Natural killer cell (primary cell): ENCODE measurements at places on chromosomes 6 and 20. TPM values are rescaled to one million over a fixed set of nuclear protein-coding genes. Genes with fewer than 3 reads are reported as not detected.

Gene EPB41L1
- not detected for total RNA-seq

Gene FILIP1
- total RNA-seq: not detected

Gene ETV7
- total RNA-seq: 0.96 TPM

Gene FAM83D
- 2.1 TPM for total RNA-seq

Gene MYLK2
- total RNA-seq: not detected

Gene NRSN1
- total RNA-seq: not detected

Gene CAPN11
- not detected for total RNA-seq

Gene EYS
- 0.55 TPM for total RNA-seq

Gene GINS1
- 1.3 TPM for total RNA-seq

Gene GTF3C6
- total RNA-seq: 36.0 TPM

Gene GPR6
- not detected for total RNA-seq

Gene TTBK1
- total RNA-seq: not detected

GRCh38 chr6:56820060-56820459 lies 134.8 kb upstream of the BEND6 start:
- no peak for DNase-seq
- no peaks in the 10 kb centered on the region for H3K4me1 ChIP-seq
- H3K36me3 ChIP-seq: no peaks in the 10 kb centered on the region
- H3K4me3 ChIP-seq: no peak overlapping the region

DNA sequence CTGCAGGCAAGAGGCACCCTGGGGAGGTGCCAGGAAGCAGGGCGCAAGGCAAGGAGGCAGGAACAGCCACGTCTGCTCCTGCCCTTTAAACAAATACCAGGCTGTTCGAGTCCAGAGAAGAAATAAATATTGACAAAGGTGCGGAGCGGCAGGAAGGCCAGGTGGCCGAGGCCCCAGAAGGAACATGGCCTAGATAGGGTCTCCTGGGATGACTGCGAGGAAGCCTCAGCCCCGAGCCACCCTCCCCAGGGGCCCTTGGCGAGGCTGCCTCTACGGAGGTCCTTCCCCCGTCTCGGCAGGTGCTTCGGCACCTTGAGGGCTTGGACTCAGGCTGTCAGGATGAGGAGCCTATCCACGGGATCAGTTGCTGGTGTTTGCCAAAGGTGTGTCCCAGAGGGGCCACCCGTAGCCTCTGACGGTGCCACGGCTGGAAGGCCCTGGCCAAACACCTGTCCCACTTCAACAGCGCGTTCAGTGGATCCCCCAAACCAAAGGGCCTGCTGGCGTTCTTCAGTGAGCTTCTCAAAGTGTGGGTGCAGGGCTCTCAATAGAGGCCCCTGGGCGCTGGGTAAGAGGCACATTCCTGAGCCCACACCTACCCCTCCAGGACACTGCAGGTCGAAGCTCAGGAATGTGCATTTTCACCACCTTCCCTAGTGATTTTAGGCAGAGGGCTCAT lies 39.8 kb downstream of the SNX5 start:
- no peaks in the 10 kb centered on the region for H3K27me3 ChIP-seq
- H3K36me3 ChIP-seq: no peaks in the 10 kb centered on the region
- no peaks in the 10 kb centered on the region for H3K4me1 ChIP-seq

DNA sequence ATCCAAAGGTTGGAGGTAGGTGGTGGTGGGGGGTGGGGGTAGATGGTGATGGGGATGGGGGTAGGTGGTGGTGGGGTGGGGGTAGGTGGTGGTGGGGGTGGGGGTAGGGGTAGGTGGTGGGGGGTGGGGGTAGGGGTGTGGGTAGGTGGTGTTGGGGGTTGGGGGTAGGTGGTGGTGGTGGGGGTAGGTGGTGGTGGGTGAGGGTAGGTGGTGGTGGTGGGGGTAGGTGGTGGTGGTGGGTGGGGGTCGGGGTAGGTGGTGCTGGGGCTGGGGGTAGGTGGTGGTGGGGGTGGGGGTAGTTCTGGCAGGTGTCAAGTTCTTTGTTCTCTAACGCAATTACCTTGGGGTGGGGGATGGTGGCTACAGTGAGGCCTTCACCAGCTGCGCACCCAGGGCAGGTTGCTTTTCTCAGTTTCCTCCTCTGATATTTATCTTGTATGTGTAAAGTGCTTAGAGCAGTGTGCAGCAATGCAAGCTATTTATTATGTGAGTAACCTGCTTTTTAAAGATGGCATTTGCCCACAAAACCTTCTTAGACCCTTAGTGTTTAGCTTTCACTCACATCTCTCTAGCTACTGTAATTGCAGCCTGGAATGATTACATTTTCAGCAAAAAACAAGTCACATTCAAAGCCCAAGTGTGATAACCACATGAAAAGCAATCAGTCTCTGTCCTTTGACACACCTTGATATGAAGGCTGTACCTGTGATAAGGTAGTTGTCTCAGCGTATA lies 8.2 kb upstream of the CCDC167 start:
- H3K27me3 ChIP-seq: no peaks in the 10 kb centered on the region
- peak overlapping the region; percentile 3 for H3K27ac ChIP-seq
- H3K4me3 ChIP-seq: no peak overlapping the region
- DNase-seq: peak; percentile 73
- no peaks in the 10 kb centered on the region for H3K36me3 ChIP-seq

DNA sequence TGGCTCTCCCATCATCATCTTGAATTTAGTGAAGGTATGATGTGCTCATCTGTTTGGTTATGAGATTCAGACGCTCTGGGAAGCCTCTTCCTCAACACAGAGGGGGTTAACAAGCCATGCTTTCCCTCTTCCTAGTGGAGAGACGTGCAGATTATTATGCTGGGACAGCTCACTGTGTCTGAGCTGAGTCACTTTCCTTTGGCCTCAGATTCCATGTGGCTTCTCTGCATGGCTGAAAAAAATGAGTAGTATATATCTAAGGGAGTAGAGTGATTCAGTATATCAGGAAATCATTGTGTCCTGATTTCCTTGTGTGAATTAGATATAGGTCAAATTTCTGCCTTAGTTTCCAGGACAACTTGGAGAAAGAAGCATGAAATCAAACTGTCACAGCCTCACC lies 52.6 kb downstream of the FIG4 start:
- no peak for DNase-seq
- H3K4me3 ChIP-seq: no peak overlapping the region
- no peak overlapping the region for H3K27ac ChIP-seq
- peaks cover 18% of the 10 kb centered on the region for H3K36me3 ChIP-seq
- no peaks in the 10 kb centered on the region for H3K27me3 ChIP-seq
- no peaks in the 10 kb centered on the region for H3K4me1 ChIP-seq

GRCh38 chr20:21323640-21324039 lies 20.5 kb downstream of the XRN2 start:
- no peak overlapping the region for H3K27ac ChIP-seq
- H3K4me3 ChIP-seq: no peak overlapping the region
- DNase-seq: no peak
- H3K4me1 ChIP-seq: peaks cover 9% of the 10 kb centered on the region
- H3K36me3 ChIP-seq: peaks cover 6% of the 10 kb centered on the region

DNA sequence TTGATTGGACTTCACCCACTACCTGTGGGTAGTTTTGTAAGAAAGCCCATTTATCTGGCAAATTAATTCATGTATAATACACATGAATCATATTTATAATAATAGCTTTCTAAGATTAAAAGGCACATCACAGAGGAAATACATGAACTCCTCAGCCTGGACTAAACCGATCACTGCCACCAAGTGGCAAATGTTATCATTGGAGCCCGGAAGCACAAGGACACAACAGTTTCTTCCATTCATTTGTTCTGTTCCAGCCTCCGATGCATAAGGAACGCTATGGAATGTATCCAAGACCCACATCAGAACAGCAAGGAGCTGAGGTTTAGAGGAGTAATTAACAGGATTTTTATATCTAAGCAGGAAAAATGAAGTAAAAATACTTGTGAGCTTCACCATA lies 13.9 kb upstream of the IPCEF1 start:
- DNase-seq: no peak
- H3K4me3 ChIP-seq: no peak overlapping the region
- H3K4me1 ChIP-seq: no peaks in the 10 kb centered on the region
- no peaks in the 10 kb centered on the region for H3K27me3 ChIP-seq

DNA sequence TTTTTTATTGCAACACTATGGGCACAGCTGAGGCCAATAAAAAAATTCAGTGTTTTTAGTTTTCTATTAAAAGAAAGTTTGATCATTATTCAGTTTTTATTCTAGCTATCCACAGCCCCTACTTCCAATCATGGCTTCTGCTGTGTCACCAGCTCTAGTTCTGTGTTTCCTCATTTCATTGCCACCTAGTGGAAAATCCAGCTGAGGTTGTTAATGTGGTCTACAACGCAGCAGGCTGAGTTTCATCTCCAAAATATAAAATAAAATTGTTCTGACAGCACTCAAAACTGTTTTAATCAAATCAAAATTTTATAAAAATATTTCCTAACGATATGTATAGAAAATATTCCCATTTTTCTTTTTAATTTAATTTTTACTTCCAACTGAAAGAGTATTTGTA lies 13.6 kb downstream of the COL9A1 start:
- no peak for DNase-seq
- no peaks in the 10 kb centered on the region for H3K4me1 ChIP-seq
- H3K27me3 ChIP-seq: peaks cover 3% of the 10 kb centered on the region

- no peak overlapping the region for H3K4me3 ChIP-seq
- no peaks in the 10 kb centered on the region for H3K27me3 ChIP-seq
- H3K36me3 ChIP-seq: no peaks in the 10 kb centered on the region
- H3K27ac ChIP-seq: no peak overlapping the region
- H3K4me1 ChIP-seq: no peaks in the 10 kb centered on the region
- no peak for DNase-seq
These were observed 91.7 kb downstream of the COL12A1 start for GRCh38 chr6:75114195-75114594.

- peaks cover 14% of the 10 kb centered on the region for H3K36me3 ChIP-seq
- peak overlapping the region; percentile 67 for H3K27ac ChIP-seq
- H3K4me3 ChIP-seq: no peak overlapping the region
- peaks cover 37% of the 10 kb centered on the region for H3K4me1 ChIP-seq
- no peaks in the 10 kb centered on the region for H3K27me3 ChIP-seq
- no peak for DNase-seq
These were observed 778 bp upstream of the ATF6B start for GRCh38 chr6:32128751-32129296.

DNA sequence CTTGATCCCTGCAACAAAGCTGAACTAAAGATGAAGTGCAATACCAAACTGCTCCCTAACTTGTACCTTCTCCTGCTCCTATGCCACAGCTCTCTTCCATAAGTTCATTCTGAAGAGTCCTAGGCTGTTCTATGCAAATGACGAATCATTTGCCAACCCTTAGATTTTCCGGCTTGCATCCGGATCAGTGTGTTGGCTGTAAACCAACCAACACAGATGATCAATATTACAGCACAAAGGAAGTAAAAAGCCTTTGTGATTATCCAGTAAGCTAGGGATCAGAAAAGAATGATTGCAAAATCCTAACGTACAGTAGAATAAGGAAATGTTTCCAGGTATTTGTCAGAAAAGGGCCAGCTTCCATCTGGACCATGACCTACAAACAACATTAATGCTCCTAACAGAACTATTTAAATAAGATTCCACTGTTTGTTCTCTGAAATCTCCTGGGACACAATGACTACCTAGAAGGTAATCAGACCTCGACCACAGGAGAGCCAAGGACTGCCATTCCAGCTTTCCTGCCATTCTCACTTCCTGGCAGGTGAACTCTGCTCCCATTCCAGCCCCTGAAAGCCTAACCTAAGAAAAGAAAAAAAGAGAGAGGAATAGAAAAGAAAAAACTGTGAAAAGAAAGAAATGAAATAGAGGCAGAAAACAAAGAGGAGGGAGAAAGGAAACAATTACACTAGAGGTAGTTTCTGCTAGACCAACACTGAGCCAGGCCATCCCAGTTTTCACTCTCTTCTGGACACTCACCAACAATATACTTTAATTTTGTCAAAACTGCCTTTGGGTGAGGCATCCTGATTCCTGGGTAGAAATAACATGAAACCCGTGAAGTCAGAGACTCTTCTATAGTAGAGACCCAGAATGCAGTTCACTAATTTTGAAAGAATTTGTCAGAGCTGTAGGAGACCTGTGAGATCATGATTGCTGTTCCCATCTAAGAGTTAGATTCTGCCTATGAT lies 19.7 kb downstream of the GMDS start:
- no peak overlapping the region for H3K4me3 ChIP-seq
- peaks cover 13% of the 10 kb centered on the region for H3K4me1 ChIP-seq
- H3K27me3 ChIP-seq: no peaks in the 10 kb centered on the region
- no peaks in the 10 kb centered on the region for H3K36me3 ChIP-seq

DNA sequence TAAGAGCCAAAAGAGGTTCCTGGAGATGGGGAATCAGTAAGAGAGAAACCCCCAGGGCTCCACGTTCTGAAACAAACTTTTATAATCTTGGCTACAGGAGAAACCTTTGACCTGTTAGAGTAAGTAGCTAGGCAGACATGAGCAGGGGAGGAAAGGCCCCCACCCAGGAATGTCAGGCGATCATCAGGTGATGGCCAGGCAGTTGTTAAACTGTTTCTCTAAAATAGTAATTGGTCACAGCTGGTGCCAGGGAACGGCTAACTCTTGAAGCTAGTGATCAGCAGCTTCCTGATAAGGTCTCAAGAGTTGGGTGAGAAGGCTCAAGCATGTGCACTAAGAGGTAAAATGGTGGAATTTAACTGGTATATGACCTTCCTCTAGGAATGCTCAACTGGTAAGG lies 263.8 kb downstream of the HDGFL1 start:
- no peak for DNase-seq
- H3K4me1 ChIP-seq: no peaks in the 10 kb centered on the region
- H3K36me3 ChIP-seq: no peaks in the 10 kb centered on the region
- no peak overlapping the region for H3K27ac ChIP-seq
- no peaks in the 10 kb centered on the region for H3K27me3 ChIP-seq
- no peak overlapping the region for H3K4me3 ChIP-seq

DNA sequence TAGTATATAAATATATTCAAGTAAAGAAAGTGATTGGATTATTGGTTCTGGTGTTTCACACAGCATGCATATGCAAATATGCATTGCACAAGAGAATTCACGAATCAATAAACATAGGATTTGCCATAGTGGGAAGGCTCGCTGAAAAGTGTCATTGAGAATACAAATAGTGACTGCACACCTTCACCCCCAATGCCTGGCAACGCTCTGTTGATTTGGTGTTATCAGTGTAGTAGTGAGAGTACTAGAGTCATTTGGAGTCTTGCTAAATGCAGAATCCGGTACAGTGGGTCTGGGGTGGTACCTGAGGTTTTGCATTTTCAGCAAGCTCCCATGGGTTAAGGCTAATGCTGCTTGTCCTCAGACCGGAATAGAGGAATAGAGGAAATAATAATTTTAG lies 49.7 kb upstream of the NAA20 start:
- H3K27me3 ChIP-seq: no peaks in the 10 kb centered on the region
- H3K27ac ChIP-seq: no peak overlapping the region
- H3K4me3 ChIP-seq: no peak overlapping the region
- DNase-seq: no peak
- peaks cover 10% of the 10 kb centered on the region for H3K4me1 ChIP-seq
- H3K36me3 ChIP-seq: no peaks in the 10 kb centered on the region

- no peak overlapping the region for H3K27ac ChIP-seq
- H3K27me3 ChIP-seq: no peaks in the 10 kb centered on the region
- H3K4me1 ChIP-seq: peaks cover 16% of the 10 kb centered on the region
- no peak overlapping the region for H3K4me3 ChIP-seq
- DNase-seq: no peak
- H3K36me3 ChIP-seq: no peaks in the 10 kb centered on the region
These were observed 70.1 kb upstream of the TAB2 start for GRCh38 chr6:149247385-149247763.

- no peaks in the 10 kb centered on the region for H3K36me3 ChIP-seq
- H3K4me1 ChIP-seq: no peaks in the 10 kb centered on the region
- no peak overlapping the region for H3K4me3 ChIP-seq
These were observed 117.4 kb downstream of the TTLL2 start for GRCh38 chr6:167442245-167442644.

- H3K36me3 ChIP-seq: no peaks in the 10 kb centered on the region
- no peak overlapping the region for H3K27ac ChIP-seq
- peaks cover 3% of the 10 kb centered on the region for H3K4me1 ChIP-seq
These were observed 32.9 kb upstream of the ERVFRD-1 start for GRCh38 chr6:11144393-11144851.
